ENCODE measurements at places on chromosomes 7 and 10. TPM values are rescaled to one million over a fixed set of nuclear protein-coding genes. Genes with fewer than 3 reads are reported as not detected.

- no peak for DNase-seq
Measured at GRCh38 chr7:77958436-77958835, 159.9 kb downstream of the PHTF2 start.

DNA sequence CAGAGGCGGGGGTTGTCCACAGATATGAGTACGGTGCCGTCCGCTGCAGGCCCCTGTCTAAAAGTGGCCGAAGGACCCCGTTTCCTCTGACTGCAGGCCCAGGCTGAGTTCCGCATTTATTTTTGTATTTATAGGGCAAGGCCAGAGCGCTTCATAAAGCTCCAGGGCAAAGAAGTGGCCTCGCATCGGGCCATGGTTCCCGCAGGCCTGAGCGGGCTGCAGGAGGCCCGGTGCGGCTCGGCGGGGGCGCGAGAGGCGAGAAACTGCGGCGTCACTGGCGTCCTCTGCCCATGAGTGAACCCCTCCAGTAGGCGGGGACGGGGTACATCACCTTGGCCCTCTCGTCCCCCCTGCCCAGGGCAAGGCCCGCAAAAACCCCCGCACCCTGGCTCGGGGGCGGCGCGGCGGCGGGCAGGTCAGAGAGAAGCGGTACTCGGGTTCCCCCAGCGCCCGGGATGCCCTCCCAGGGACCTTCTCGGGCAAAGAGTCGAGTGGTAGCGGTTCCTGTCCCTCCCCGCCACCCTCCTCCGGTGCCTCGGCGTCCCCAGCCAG is 355.7 kb downstream of the DNAJB6 start:
- DNase-seq = no peak

GRCh38 chr10:108849688-108850087 is 1073.6 kb downstream of the XPNPEP1 start:
- no peak for DNase-seq

DNA sequence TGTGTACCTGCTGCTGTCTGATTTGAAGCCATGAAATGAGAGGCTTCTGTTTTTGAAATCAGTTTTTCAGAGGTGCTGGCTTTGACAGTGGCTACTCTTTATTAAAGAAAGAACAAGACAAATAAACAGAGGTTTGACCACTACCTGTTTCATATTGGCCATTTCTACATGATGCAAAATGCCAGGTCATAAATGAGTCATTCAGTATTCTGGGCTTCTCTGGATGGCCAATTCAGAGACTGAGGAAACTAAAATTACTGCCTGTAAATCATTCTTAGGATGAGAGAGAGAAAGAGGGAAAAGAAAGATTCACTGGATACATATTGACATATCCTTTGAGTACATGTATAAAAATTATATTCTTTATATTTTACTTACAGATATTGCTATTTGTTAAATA is 303.3 kb upstream of the ETV1 start:
- no peak for DNase-seq

Gene HOXA11
- polyA plus RNA-seq = 44.0 TPM

Gene RHOBTB1
- polyA plus RNA-seq = 80.9 TPM

Gene NYAP1
- polyA plus RNA-seq = 2.9 TPM

Gene MYL10
- polyA plus RNA-seq = 0.17 TPM

All from renal cortex interstitium (tissue), 15 donors.